ENCODE measurements at places on chromosomes 16 and 17.

GRCh38 chr17:64448665-64449512, at the start of gene MILR1:
Gene MILR1, plus strand, starts transcription at chr17:64449115. Its CDS starts 54 bp downstream, at chr17:64449169.
- no peak for DNase-seq

- DNase-seq, result no peak
Measured at GRCh38 chr17:20067711-20068110, 58.6 kb downstream of the SPECC1 start.

- DNase-seq, result no peak
Measured at GRCh38 chr17:17018021-17018441, 24.2 kb upstream of the MPRIP start.

DNA sequence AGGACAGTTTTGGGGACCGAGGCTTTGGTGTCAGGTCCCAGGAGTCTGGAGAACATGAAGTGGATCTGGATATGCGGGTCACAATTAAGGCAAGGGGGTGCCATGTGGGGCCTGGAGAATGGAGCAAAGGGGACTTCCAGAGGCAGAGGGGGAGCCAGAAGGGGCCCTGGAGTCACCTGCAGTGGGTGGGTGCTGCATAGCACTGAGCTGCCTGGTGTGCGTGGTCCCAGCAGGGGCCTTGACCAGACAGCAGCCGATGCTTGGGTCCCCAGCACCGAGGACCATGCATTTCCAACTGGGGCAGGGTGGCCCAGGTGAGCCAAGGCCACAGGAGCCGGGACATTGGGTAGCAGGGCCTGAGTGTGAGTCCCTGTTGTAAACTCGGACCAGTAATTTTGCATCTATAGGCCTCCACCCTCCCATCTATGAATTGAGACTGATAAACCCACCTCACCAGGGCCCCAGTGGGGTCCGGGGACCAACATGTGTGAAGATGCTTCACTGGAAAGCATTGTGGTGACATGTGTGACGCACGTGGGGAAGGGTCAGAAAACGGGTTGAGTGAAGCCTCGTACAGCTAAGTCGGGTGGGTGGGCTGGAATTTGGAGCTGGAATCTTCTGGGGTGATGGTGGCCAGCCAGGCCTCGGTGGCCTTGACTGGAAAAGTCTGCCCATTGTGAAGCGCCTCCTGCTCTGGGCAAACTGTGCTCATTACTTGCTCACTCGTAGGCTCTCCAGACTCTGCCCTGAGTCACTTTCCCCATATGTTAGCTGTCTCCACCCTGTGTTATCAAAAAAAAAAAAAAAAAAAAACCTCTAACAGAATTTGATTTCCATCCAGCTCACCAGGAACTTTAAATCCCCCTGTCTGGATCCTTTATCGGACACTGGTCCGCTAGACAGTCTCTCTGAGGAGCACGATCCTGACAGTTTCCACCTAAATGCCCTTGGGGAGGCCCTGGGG, 90.5 kb upstream of the ZNF469 start:
- no peak for DNase-seq

DNA sequence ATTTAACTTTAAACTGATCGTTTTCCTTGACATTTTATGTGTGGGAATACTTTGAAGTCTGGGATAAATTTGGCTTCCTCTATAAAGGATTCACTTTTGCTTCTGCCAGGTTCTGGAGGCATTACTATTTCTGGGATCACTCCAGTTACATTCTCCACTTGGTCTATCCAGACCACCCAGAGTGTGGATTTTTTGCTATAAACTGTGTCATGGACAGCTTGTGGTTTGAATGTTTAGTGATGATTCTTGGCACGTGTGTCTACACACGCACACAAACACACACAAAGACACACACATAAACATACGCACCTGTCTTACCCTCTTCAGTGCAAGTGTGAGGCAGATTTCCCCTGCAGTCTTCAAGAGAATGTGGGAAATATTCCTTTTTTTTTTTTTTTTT, 27.4 kb upstream of the MSI2 start:
- no peak for DNase-seq

- DNase-seq, result no peak
Measured at GRCh38 chr17:48251950-48252349, 144.4 kb downstream of the SNX11 start.

DNA sequence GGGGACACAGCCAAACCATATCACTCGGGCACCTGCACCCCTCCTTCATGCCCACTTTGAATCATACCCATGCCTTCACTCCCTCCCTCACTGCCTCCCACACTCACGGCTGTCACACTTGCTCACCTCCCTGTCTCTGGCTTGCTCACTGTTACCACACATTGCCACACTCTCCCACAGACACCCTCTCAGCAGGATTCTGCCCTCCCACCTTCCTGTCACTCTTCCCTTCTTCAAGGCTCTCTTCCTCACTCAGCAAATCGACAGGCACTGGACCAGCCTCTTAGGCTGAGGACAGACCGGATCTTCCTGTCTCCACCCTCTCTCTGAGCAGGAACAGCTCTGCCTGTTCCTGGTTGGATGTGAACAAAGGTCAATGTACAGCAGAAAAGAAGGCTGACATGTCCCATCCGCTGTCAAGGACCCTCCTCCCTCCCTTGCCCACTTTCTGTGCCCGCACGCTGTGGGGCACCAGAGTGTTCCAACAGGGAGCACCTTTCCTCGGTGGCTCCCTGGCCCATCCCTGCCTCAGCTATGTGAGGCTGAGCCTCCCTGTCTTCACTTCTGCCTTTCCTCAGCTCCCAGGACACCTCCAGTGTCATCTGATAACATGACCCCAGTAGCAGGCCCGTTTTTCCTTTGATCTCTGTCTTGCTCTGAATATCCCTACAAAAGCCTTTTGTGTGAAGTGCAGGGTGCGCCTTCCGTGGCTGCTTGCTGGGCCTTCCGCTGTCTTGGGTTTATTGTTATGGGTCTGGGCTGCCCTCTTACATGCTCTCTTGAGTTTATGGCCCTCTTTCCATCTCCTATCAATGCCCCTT, 47.0 kb downstream of the CCDC182 start:
- DNase-seq, result no peak

DNA sequence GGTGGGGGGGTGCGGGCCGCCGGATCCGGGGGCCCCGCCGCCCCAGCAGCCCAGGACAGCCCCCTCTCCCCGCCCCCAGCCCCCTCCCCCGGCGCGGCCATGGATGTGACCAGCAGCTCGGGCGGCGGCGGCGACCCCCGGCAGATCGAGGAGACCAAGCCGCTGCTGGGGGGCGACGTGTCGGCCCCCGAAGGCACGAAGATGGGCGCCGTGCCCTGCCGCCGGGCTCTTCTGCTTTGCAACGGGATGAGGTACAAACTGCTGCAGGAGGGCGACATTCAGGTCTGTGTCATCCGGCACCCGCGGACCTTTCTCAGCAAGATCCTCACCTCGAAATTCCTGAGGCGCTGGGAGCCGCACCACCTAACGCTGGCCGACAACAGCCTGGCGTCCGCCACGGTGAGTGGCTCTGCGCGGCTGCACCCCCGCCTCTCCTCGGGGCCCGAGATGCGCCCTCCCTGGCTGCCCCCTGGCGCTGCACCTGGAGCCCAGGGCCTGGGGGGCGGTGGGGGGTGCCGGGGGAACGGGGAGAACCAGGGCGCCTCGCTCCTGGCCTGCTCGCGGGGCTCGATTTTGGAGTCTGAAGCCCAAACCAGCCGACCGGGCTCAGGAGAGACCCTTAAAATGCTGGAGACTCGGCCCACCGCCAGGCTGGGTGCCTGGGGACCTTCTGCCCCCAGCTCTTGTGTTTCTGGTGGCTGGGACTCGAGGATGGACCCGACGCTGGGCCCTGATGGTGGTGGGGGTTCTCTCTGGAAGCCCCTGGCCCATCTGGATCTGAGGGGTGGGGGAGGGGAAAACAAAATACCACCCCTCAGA, 744 bp downstream of the CMIP start:
- DNase-seq, result no peak

GRCh38 chr16:57997528-57998265, 2.8 kb downstream of the ZNF319 start:
- no peak for DNase-seq

- no peak for DNase-seq
Measured at GRCh38 chr16:53626161-53626560, 77.5 kb downstream of the RPGRIP1L start.

- no peak for DNase-seq
Measured at GRCh38 chr16:85927959-85928358, 29.0 kb downstream of the IRF8 start.

DNA sequence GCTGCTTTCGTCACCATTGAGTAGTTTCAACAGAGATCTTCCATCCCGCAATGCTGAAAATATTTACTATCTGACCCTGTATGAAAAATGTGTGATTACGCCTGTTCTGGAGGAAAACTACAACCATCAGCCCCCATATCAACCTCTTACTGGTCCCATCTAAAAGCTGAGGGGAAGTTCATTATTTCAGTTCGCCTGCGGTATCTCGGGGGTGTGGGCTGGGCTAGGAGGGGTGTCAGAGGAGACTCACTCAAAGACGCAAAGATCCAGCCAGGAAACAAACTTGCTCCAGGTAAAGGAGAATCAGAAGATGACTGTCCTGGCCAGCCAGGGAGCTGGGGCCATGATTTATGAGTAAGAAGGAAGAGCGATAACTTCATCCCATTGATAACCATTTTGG, 13.7 kb downstream of the CACNG1 start:
- DNase-seq, result no peak

GRCh38 chr16:88499836-88500251, 46.8 kb downstream of the ZFPM1 start:
- DNase-seq, result no peak

GRCh38 chr17:42830971-42831370, 2.2 kb upstream of the PSME3 start:
- DNase-seq, result no peak

DNA sequence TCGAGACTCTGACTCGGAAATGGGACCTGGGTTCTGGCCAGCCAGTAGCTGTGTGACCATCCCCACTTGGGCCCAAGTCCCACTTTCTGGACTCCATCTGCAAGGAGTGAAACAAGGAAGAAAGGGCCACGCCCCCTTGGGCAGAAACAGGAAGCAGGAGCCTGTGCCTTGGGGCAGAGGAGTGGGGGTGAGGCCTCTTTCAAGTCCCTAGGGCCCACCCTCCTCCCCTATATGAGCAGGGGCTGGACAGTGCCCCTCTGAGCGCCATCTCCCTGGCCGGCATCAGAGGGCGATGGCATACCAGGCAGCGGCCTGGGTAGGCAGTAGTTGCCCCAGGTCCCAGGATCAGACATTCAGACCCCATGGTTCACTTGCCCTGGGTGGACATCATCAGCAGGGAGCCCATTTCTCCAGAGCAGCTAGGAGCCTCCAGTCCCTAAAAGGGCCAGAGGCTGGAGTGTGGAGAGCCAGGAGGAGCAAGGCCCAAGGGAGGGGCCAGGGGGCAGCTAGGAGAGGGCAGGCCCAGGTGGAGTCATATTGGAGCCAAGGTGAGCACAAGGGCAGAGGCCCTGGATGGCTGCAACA, 7.1 kb downstream of the BCAR1 start:
- peak; percentile 30 for DNase-seq

DNA sequence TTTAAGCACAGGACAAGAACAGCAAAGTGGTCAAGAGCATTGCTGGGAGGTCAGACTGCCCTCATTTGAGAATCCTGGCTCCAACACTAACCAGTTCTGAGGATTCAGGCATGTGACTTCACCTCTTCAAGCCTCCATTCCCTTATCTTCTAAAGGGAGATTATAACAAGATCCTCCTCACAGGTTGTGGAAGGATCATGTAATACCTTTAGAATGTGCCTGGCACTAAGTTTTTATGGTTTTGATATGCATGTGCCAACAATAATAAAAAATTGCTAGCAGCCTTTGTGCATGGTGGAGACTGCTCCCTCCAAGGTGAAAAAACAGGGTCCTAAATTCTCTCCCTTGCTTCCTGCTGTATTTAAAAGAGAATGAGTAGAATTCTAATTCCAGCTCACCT, 36.0 kb upstream of the ADAMTS18 start:
- no peak for DNase-seq

DNA sequence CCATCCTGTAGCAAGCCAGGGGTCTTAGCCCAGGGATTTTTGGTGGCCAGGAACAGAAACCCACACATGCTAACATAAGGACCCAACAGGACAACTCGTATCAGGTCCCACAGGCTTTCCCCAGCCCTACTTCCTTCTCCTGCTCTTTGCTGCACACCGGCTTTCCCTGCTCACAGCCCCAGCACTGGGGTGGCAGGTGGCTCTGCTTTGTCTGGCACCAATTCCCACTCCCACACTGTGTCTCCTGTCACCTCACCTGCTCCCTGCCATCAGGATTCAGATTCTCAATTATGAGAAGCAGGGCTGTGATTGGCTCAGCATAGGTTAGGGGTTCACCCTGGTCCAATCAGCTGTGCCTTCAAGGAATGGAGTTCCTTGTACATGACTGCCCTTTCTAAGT, 94.1 kb downstream of the TMEM132E start:
- DNase-seq, result no peak

DNA sequence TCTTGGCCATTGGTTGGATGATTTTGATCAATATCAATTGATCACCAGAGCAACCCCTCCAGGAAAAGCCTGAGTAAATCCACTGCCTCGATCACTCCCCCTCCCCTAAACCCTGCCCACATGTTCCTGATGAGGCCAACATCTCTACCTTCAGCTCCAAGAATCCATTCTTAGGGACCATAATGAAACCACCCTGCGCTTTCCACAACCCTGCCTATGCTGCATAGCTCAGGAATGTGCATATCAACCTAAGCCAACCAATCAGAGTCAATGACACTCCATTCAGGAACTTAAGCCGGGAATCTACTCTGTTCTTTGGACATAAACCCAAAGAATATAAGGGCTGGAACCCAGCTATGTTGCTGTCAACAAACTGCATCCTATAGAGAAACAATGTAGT, 86.3 kb downstream of the MYH11 start:
- DNase-seq, result peak; percentile 3

GRCh38 chr16:68283346-68283745, 19.0 kb downstream of the SLC7A6 start:
- DNase-seq, result no peak

DNA sequence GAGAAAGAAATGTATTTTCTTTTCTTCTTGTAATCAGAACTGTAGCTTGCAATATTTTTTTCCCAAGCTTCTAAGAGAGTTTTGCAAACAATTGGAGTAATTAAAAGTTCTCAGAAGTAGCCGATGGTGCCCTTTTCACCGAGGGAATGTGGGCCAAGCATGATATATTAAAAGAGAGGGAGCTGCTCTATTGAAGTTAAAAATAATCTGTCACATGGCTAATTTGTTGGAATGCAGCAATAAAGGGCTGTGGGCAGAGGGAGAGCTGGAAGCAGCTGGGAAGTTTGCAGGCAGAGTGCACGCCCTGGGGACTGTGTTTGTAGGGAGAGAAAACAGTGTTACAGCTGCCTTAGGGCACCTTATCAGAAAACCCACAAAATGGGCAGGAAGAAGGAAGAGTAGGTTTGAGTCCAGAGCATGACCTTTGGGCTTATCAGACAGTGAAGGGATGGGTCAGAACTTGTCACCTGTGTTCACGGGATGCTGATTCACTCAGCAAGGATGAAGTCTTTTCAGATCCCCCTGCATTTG, 18.5 kb upstream of the TERF2 start:
- DNase-seq, result peak; percentile 67

GRCh38 chr17:72465191-72466024, 344.6 kb downstream of the SOX9 start:
- no peak for DNase-seq

Measured in posterior cingulate gyrus (tissue), 11 donors.